Stimulated activated naive CD4-positive, alpha-beta T cell (primary cell): ENCODE measurements at places on chromosomes 2 and 18.

GRCh38 chr2:235390108-235390815 is 103.6 kb upstream of the AGAP1 start:
- DNase-seq, result peak; percentile 28

DNA sequence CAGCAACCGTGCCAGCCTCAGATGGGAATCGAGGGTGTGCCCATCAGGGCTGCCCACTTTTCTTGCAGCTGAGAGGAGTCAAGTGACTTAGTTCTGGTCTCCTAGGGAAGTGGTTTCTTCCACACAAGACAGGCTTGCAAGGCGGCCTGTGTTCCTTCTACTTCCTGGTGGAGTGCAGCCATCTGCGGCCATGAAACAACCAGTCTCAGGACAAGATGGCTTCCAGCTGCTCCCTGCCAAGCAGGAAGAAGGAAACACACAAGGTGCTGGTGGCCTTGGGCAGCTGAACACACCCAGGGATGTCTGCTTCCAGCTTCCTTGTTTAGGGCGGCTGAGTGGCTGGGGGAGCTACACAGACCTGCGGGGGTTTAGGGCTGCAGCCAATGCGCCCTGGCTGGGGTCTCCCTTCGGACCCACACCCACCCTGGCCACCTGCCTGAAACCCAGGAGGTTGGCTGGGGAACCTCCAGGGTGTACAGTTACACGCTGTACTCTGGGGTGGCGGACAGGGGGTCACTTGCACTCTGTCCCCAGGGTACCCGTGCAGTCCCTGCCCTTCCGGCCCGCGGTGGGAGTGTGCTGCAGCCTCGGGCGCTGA is 34.7 kb downstream of the PTPN18 start:
- no peak for DNase-seq

DNA sequence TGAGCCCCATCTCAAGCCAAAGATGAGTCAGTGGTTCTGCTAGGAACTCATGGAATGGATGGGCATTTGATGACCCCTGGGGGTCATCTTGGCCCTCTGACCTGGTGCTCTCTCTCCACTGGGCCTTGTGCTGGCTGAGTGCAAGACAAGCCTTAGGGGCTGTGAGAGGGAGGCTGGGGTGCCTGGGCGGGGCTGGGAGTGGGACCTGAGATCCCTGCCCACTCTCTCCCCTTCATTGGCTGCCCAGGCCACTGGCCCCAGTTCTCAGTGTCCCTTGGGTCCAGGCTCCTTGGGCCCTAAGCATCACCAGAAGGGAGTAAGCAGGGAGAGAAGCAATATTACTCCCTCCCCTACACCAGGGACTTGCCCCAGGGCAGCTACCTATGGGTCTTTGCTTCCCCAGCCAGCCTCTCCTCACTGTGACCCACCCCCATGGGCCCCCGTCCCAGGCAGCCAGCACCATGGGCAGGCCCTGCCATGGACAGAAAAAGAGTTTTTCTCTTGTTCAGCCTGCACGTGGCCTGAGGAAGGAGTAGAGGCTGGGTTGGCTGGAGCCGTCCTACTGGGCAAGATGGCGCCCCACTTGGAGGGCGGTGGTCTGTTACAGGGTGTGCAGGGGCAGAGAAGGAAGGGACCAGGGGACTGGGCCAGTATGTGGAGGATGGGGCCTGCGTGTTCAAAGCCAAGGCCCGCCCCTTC is 33.6 kb downstream of the ATOH8 start:
- DNase-seq, result no peak

GRCh38 chr18:79381811-79382311 is 13.9 kb upstream of the NFATC1 start:
- DNase-seq, result no peak

GRCh38 chr18:76970770-76971559 is 148.6 kb downstream of the ZNF236 start:
- no peak for DNase-seq

DNA sequence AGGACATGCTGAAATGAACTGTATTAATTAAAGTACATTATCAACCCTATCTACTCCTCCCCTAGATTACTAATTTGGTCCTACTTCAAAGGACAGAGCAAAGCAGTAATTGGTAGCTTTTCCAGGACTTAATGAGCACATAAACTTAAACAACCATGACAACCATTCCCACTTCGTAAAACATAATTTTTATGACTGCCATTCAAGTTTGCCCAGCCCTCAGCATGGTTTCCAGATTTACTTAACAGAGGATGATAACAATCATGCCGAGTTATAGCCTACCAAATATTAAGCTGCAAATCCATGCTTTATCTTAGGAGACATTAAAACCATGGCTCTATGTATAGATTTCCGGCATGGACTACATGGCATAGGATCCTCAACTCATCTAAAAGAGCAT is 401.1 kb upstream of the CHAC2 start:
- DNase-seq, result no peak

DNA sequence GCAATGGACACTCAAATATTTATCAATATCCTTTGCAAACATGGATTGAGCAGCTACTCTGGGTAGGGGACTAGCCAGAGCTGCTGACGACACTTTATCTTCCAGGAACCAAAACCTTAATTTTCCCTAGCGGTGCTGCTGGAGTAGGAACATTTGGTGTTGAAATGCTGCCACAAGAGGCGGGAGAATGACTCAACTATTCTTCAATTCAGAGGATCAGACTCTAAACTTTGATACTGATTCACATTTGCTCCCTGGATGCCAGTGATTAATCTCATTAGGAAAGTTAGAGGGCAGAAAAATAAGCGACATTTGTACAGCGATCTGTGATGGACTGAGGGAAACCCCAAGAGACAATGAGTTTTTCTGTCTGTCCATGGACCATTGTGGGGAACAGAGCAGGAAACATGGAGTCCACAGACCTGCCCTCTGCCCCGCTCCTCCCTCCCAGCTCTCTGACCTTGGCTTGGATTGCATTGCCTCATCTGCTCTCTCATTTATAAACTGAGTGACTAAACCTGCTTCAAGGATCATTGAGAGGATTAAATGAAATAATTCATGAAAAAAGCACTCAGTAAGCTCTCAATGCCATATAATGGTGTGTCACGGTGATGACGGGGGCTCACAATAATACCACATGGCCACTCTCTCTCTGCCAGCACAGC is 12.6 kb upstream of the EPB41L3 start:
- no peak for DNase-seq

- DNase-seq, result no peak
Measured at GRCh38 chr2:127083819-127084503, 23.0 kb downstream of the BIN1 start.

- DNase-seq, result peak; percentile 35
Measured at GRCh38 chr2:109331896-109332848, 203.2 kb downstream of the SH3RF3 start.

DNA sequence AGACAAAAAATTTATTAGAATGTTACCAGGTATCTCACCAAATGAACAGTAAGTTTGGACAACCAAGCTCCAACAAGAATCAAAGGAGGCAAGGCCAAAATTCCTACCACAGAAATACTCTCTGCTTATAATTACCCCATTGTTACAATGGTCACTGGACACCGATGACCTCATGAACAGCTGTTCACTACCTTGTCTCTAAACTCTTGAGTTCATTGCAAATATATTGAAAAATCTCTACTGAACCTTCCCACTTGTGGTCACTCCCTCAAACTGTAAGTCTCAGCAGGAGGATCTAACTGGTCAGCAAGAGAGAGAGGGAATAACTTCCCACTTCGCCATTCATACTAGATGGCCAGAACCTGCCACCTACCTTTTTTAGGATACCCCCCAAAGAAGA is 50.0 kb downstream of the ERBB4 start:
- DNase-seq, result no peak

DNA sequence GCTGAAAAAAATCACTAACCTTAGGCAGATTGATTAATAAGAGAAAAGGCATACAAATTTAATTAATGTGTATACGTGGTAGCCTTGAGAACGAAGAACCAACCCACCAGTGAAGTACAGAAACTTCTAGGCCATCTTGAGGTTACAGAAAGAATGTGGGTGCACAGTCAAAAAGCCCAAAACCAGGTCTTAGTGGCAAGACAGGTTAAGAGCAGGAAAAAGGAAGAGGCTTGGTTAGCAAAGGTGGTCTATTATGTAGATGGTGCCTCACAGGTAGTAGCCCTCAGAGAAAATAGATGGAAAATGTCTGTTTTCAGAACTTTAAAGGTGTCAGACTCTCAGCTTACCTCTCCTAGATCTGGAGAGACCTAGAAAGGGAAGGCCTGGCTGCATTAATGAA is 22.0 kb upstream of the SLC35G4 start:
- no peak for DNase-seq

- peak; percentile 16 for DNase-seq
Measured at GRCh38 chr2:206164261-206164862, 4.7 kb downstream of the EEF1B2 start.

GRCh38 chr2:12363569-12363968 is 353.2 kb upstream of the TRIB2 start:
- DNase-seq, result no peak

- no peak for DNase-seq
Measured at GRCh38 chr18:23814991-23815614, 125.8 kb downstream of the LAMA3 start.

DNA sequence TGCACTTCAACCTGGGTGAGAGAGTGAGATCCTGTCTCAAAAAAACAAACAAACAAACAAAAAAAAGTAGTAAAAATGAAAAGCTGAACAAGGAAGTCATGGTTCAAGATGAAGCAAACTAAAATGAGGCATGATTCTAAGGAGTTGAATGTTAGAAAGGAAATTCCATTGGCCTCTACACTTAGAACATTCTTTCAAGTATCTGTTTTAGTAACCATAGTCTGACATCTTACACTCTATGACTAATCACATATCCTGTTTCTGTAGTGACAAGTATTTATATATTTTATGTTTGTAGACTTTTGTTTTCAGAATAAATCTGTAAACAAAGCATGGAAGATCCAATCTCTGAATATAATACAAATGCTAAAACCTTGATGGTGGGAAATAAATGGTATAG is 164.1 kb downstream of the KIAA1328 start:
- no peak for DNase-seq

- DNase-seq, result no peak
Measured at GRCh38 chr2:75491129-75491753, 69.5 kb downstream of the EVA1A start.

- no peak for DNase-seq
Measured at GRCh38 chr2:201820383-201821007, 14.2 kb downstream of the CDK15 start.

DNA sequence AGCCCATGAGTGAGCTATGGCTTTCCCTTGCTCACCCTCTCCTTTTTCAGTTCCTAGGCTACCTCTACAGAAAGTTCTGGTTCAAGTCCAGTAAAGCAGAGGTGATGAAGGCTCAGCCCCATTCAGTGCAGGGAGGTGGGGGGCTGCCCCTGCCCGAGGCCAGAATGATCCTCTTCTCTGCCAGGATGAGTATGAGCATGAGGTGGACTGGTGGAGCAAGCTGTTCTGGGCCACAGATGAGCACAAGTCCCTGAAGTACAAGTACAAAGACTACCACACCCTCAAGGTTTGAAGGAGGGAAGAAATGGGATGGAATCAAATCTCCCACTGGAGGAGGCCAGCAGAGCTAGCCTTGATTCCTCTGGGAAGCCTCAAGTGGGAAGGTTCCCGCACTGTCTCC is 42.4 kb downstream of the LMAN2L start:
- no peak for DNase-seq

DNA sequence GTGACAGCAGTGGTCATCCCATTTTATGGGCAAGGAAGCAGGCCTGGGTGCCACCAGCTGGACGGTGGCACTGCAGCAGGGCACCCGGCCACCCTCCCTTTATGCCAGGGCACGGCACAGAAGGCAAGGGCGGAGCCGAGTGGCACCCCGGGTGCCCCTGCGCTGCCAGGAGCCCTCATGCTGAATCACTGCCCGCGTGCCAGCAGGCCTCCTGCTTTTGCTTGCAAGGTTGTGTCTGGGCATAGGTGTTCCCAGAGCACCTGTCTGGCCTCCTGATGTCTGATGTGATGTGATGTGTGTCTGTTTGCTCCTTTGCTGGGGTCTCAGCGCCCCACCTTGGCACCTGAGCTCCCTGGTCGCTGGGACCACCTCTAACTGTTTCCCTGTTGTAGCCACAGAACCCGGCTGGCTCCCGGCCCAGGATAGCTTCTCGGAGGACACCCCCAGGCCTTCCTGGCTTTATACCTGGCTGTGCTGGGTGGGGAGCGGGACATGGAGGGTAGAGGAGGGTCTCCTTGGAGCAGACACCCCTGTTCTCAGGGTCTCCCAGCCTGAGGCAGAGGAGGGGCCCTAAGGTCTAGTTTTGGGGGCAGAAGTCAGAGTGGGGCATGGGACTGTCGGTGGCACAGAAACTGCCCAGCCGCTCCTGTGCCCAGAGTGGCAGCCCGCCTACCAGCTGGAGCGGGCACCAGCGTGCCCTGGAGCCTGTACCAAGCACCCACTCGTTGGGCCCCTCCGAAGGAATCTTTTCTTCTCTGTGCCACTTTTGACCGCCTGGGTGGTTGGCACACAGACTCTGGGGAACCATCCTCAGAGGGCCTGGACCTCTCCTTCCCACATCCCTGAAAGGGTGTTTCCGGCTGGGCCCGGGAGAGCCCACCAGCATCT is 3.6 kb downstream of the GPC1 start:
- DNase-seq, result no peak
